ENCODE measurements at places on chromosomes 11 and 22. TPM values are rescaled to one million over a fixed set of nuclear protein-coding genes. Genes with fewer than 3 reads are reported as not detected.

The CD248 gene
- 16.8 TPM for total RNA-seq

The NXPE4 gene
- total RNA-seq = not detected

The TMEM132A gene
- 3.3 TPM for total RNA-seq

GRCh38 chr11:68710409-68710808 is 26.1 kb downstream of the GAL start:
- no peak for DNase-seq

Data from pancreas (tissue), 10 donors.